ENCODE measurements at places on chromosomes 7 and 10.

- DNase-seq = no peak
Observed at GRCh38 chr10:52437205-52437646, 123.1 kb downstream of the DKK1 start.

GRCh38 chr10:17256627-17257026 lies 28.6 kb downstream of the VIM start:
- DNase-seq = no peak

DNA sequence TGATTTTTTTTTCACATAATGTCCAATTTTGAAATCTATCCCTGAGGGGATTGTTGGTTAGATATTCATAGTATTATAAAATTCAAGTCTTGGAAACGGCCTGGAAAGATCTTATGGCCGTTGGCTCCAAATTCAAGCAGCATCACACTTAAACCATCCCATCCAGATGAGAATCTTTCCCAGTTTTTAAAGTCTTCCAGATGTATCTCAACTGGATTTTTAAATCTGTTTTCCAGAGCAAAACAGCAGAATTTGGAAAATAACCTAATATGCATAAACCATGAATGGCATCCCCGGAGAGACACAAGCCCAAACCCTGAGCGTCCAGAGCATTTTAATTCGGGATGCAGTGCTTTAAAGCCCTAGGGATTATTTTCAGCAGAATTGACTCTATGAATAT lies 208.2 kb upstream of the PRKCQ start:
- DNase-seq = no peak

DNA sequence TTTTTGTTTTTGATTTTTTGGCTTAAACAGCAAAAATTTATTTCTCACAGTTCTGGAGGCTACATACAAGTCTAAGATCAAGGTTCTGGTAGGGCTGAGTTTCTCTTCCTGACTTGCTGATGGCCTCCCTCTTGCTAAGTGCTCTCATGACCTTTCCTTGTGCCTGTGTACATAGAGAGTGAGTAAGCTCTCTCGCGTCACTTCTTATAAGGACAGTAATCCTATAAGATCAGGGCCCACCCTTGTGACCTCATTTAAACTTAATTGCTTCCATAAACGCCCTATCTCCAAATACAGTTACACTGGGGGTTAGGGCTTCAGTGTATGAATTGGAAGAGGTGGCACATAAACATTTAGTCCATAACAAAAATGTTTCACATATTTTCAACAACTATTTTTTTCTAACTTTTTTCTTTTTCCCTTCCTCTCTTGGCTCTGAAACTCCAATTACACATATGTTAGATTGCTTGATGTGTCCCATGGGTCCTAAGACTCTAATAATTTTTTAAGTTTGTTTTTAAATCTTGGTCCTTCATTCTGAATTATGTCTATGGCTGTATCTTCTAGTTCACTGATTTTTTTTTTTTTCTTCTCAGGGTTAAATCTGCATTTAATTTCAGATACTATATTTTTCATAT lies 149.8 kb downstream of the HBP1 start:
- no peak for DNase-seq

DNA sequence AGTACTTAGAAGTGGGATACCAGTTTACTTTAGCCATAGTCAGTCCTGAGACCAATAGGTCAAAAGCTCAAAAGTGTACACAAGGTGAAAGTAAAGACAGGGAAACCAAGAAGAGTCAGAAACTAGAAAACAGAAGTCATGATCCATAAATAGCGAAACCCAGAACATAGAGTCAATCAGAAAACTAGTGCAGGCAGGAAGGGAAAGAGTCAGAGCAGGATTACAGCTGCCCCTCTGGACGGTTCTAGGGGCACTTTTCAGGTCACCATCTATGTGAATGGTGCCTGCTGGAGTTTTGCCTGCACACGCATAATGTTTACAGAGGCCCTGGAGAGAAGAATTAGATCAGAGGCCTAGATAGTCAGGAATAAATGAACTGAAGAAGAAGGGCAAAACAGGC lies 22.4 kb upstream of the DMTF1 start:
- DNase-seq = no peak

- DNase-seq = no peak
Observed at GRCh38 chr10:78199759-78200158, 166.1 kb downstream of the RPS24 start.

DNA sequence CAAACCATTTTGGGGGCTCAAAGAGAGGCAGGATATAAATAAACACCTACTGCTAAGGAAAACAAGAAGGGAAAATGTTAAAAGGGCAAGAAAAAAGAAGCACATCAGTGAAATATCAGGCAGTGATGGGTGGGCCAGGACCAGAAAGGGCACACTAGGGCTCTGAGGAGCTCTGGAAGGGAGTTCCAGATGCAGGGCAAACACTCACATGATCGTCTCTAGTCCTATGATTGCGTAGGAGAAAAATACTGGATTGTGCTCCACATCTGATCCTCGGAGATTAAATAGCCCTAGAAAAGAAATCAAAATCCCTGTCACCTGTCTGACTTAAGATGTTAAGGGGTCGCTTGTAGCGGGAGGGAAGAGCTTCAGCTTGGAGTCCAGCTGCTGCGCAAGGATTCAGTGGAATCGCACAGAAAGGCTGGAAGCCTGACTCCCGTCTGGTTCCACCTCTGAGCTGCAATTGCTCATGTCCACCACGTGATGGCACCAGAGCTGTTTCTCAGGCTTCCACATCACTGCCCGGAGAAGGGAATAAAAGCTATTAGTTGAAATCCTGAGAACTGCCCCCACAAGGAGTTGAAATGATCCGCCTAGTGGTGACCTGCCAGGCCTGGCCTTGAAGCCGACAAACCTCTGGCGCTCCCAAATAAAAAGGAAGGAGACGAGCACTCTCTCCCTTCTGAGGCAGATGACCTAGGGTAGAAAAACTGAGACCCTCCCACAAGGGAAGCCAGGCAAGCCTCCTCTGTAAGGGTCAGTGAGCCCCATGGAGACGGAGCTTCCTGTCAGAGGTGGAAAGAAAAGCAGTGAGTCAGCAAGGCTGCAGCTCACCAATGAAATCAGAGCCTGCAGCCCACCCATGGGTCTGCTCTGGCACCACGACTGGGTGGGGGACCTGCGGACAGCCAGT lies 39.2 kb downstream of the XPNPEP1 start:
- DNase-seq = peak; percentile 88

DNA sequence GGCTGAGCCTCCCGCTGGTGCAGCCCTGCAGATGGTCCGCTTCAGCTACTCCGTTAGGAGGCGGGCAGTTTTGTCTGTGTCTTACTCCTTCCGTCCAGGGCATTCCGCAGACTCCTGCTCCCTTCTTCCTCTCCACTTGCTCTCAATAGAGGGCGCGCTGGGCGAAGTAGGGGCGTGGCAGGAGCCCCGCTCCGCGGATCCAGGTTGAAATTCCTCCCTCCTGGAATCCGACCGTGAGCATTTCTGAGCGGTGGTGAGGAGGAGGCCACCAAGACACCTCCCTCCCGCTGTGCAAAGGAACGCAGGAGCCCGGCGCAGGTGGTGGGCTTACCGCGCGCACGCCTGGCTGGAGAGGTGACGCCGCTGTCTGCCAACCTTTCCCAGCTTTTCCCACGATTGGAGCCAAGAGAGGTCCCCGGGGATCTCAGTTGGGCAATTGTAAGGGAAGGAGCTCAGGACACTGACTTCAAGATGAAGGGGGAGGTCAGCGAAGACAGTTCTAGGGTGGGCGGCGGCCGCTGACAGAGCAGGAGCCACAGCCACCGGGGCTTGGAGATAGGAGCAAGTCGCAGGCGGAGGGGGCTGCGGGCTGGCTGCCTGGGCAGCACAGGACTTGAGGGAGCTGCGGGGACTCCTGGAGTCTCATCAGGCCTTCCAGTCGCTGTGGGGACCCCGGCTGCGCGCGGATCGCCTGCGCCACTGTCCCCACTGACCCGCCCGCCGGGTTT lies 1011.3 kb downstream of the XPNPEP1 start:
- peak; percentile 91 for DNase-seq

- no peak for DNase-seq
Observed at GRCh38 chr10:22761569-22762220, 47.3 kb upstream of the PIP4K2A start.

GRCh38 chr10:20033476-20033875 lies 217.2 kb downstream of the PLXDC2 start:
- no peak for DNase-seq

DNA sequence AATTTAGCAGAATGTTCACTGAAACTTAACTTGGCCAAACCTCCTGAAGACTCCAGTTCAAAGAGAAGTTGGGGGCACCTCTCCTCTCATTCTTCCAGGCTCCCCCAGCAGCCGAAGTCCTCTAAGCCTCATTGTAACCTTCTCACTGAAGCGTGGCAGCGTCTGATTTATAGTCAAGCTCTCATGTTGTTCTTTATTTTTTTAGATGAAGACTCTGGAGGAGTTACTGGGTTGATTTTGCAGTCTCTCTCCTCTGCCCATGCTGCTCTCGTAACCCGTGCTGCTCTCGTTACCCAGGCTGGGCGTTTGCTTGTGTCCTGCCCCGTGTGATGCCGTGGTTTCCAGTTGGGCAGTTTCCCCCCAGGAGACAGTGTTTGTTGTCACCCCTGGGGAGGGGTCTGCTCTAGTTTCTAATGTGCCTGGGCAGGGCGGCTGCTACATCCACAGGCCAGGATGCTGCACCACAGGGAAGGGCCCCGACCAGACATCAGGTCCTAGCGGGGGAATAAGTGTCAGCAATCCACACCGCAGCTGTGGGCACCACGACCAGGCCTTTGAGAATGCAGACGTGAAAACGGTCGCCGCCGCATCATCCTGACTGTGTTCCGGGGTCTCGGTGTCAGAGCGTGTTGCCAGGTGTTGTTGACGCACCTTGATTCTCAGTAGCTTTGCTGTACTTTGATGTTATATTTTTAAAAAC lies 65.2 kb downstream of the WDR37 start:
- DNase-seq = no peak

DNA sequence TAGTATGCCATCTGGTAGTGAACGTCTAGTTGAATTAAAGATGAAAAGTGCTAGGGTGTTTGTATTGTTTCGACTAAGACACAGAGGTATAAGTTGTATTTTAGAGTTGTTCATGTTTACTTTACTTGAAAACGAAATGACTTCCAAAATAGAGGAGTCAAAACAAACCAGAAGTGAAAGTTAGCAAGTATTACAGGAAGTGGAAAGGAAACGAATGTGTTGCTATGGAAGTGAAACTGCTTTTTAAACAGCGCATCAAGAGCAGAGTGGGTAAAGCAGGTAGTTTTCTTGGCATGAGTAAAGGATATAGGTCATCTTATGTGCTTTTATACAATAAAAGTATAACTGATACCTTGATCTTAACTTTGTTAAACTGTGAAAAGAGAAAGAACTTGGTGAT lies 20.0 kb upstream of the GALNTL5 start:
- no peak for DNase-seq

GRCh38 chr10:56653289-56653688 lies 292.2 kb upstream of the ZWINT start:
- DNase-seq = no peak

GRCh38 chr10:46299536-46300369 lies 13.0 kb downstream of the ANTXRL start:
- peak; percentile 59 for DNase-seq

GRCh38 chr7:91288208-91288824 lies 24.1 kb downstream of the FZD1 start:
- DNase-seq = no peak

GRCh38 chr7:38977685-38978084 lies at the start of gene POU6F2:
Gene POU6F2, plus strand, starts transcription at chr7:38977909. Its CDS starts 45 bp downstream, at chr7:38977954.
- DNase-seq = no peak

DNA sequence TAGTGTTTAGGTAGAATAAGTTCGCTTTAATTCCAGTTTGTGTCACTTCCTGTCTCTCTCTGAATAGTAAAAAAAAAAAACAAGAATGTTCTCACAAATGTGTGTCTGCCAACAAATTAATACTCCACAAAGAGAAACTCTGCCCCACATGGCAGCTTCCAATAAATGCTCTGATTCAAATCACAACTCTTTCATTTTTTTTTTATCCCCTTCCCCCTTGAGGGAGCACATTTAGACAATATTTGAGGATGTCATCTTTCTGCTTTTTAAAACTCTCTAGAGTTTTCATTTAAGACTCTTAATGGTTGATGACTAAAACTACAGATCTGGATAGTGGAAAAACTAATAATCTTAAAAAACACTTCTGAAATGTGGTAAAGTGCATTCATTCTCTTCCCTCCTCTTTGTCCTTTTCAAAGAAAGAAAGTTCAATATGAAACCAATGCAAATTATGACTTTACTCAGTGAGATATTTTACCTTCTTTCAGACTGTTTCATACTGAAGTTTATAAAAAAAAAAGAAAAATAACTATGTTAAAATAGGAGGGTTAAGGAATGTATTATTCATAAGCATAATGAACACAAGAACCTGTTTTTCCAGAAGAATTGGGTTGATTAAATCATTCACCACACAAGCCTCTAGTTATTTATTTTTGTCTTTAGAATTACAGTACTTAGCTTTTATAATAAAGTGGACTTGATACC lies 42.3 kb downstream of the ARID5B start:
- no peak for DNase-seq

DNA sequence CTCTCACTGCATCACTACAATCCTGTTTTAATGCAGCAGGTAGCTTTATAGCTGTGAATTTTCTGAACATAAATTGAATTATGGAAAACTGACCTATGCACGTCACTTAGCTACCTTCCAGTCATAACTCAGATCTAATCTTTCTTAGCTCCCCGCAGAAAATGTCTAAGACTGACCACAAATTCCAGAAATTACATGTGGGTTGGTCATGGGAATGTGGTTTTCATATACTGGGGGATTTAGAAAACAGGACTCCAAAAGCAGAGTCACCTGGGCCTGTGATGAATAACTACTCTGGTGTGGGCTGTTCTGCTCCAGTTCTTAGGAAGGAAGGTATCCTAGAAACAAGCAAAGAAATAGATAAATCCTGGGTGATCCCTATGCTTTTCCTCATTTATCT lies 178.4 kb upstream of the LRRTM3 start:
- no peak for DNase-seq

DNA sequence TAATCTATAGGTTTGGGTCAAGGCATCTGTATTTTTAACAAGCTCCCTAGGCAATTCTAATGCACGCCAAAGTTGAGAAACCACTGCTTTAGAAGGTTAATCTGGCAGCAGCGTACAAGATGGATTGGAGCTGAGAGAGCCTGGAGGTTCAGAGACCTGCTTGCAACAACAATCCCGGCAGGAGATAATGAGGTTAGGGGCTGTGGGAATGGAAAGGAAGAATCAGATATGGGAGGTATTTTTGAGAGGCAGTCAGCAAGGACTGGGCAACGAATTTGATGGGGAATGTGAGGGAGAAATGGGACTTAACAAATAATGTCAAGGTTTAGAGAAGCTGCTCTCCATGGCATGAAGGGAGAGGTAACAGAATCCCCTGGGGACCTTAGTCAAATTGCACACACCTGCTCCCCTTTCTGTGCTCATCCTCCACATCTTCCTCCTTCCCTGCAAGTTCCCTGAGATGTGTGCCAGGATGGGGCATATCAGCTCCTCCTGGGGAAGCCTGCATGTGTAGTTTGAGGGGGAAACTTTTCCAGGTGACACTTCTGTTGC lies 731.0 kb upstream of the GALNT17 start:
- no peak for DNase-seq

- no peak for DNase-seq
Observed at GRCh38 chr10:12299222-12299965, 50.0 kb upstream of the CAMK1D start.

All from ecto neural progenitor cell (in vitro differentiated cells).